ENCODE measurements at places on chromosomes 11 and 22.
A peak's percentile ranks its signal among the peaks of the same experiment; 100 is the strongest.

- DNase-seq, result no peak
Measured at GRCh38 chr11:64757549-64758329, 2.0 kb downstream of the PYGM start.

GRCh38 chr11:65338676-65339075 lies 5.0 kb downstream of the DPF2 start:
- DNase-seq, result no peak

DNA sequence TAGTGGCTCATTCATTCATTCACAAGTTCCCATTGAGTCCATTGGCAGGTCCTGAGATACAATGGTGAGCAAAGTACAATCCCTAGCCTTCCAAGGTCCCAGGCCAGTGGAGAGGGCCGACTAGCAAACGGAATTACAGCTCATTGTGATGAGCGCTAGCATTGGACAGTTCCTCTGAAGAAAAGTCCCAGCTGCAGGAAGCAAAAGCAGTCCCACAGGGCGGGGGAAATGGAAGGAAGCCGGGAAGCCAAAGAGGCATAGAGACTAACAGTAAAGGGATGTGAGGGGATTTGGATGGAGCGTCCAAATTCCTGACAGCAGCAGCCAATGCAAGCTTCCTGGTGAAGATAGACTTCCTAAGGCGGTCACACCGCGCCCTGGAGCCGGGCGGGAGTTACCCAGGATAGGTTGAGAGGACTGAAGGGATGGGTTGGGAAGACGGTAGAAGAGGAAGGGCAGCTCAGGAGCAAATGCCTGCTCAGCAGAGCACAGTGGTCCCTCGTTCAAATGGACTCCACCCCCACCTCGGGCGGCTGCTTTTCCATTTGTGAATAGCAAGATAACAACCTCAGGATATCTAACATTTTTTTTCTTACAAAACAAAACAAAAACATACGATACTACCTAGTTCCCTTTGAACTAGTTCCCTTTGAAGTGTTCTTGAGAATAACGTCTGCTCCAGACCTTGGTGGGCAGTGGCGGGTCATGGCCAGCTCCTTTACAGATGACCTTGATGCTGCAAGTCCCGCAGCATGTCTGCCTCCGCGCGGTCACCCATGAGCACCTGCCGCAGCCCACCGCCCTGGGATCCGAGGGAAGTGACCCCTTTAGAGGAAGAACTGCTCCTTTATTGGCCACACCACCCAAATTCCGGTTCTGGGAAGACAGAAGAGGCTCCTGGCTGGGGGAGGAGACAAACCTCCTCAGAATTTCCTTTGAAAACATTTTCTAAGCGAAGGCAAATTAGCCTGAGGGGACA lies 132.9 kb downstream of the RASSF10 start:
- no peak for DNase-seq

- no peak for DNase-seq
Measured at GRCh38 chr11:94840209-94840608, 72.1 kb downstream of the AMOTL1 start.

GRCh38 chr11:61815790-61816735 lies 740 bp downstream of the FADS1 start:
- peak; percentile 55 for DNase-seq

- DNase-seq, result no peak
Measured at GRCh38 chr22:17549183-17549582, 14.1 kb upstream of the SLC25A18 start.

DNA sequence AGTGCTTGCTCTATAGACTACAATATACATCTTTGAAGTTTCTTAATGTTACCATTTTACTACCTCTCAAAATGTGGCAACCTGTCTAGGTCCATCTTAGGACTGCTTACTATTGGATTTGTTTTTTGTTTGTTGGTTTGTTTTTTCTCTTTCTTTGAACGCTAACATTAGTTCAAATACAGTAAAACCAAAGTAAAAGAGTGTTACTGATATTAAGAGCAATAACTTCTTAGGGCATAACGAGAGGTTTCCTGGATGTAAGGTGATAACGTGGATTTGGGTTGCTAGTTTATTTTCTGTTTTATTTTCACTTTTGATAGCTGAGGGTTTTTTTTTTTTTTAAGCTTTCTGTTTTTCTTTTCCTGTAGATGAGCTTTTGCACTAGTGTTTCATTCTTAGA lies 43.6 kb downstream of the TMEM135 start:
- DNase-seq, result no peak

DNA sequence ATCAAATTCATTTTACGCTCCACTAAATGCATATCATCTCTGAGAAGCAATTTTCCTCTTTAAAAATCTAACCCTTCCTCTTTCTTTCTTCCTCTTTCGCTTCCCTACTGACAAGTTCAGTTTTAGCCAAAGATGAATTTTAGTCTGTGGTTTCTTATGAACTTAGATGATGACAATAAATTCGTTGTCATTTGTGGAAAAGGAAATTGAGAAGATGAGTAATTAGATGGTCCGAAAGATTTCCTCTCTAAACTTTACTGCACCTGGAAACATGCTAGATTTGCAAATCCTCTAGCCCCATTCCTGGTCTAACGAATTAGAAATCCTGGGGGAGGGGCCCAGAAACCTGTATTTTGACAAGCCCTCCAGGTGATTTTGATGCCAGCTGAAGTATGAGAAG lies 855.4 kb upstream of the CHORDC1 start:
- DNase-seq, result no peak

DNA sequence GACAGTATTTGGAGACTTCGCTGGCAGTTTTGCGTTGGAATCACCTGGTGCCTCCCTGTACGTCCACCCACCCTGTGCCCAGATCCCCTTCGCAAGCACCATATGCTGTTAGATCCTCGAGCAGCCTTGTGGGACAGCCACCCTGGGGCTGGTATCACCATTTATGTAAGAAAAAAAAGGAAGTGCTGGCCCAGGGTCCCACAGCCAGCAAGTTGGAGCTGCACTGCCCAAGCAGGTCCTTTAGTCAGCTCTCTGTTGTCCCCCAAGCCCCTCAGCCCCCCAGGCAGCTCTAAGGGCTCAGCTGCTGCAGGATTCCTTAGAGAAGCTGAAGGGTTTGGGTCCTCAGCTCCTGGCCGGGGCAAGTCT lies 80.3 kb downstream of the FBLN1 start:
- DNase-seq, result no peak

GRCh38 chr11:115199481-115200069 lies 304.6 kb downstream of the CADM1 start:
- DNase-seq, result no peak
